Sigmoid colon (tissue), 7 donors: ENCODE measurements at places on chromosomes 1 and 21.
A peak's percentile ranks its signal among the peaks of the same experiment; 100 is the strongest.

- no peaks in the 10 kb centered on the region for H3K27me3 ChIP-seq
- no peak overlapping the region for H3K27ac ChIP-seq
- H3K4me3 ChIP-seq = no peak overlapping the region
- no peaks in the 10 kb centered on the region for H3K4me1 ChIP-seq
- no peaks in the 10 kb centered on the region for H3K36me3 ChIP-seq
- no peak for DNase-seq
Observed at GRCh38 chr1:72521659-72522058, 239.3 kb upstream of the NEGR1 start.

GRCh38 chr1:46013581-46013980, 118.8 kb downstream of the PIK3R3 start:
- H3K27me3 ChIP-seq = no peaks in the 10 kb centered on the region
- H3K4me1 ChIP-seq = no peaks in the 10 kb centered on the region
- no peak overlapping the region for H3K27ac ChIP-seq
- peaks cover 41% of the 10 kb centered on the region for H3K36me3 ChIP-seq
- no peak for DNase-seq

DNA sequence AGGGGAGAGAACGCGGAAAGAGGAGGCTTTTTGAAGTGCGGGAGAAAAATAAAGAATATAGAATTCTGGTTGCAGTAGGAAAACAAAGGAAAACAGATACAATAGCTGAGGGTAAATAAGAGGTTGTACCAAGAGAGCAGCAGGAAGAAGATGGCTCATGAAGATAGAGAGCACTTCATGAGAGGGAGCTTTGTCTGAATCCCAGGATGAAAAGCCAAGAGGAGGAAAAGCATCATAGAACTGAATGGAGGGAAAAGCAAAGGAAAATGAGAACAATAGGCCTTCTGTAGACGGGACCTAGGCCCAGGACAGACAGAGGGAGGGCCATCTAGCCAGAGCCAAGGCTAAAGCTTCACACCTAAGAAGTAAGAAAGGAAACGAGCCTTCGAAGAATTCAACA, 49.5 kb downstream of the ATP6V1G3 start:
- no peak overlapping the region for H3K27ac ChIP-seq
- H3K27me3 ChIP-seq = no peaks in the 10 kb centered on the region
- no peak overlapping the region for H3K4me3 ChIP-seq
- H3K36me3 ChIP-seq = no peaks in the 10 kb centered on the region
- peaks cover 4% of the 10 kb centered on the region for H3K4me1 ChIP-seq
- no peak for DNase-seq

DNA sequence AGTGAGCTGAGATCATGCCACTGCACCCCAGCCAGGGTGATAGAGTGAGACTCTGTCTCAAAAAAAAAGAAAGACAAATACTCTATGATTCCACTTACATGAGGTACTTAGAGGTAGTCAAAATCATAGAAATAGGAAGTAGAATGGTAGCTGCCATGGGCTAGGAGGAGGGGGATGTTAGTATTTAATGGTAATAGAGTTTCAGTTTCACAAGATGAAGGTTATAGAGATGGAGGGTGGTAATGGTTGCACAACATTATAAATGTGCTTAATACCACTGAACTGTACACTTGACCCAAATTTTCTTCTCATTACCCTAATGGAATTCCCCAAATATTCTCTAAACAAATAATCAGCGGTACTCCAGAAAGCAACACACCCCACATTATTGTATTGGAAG, 12.8 kb downstream of the EIF2B3 start:
- no peaks in the 10 kb centered on the region for H3K27me3 ChIP-seq
- H3K36me3 ChIP-seq = peaks cover 59% of the 10 kb centered on the region
- no peak for DNase-seq
- H3K27ac ChIP-seq = no peak overlapping the region
- no peak overlapping the region for H3K4me3 ChIP-seq

GRCh38 chr1:203744075-203744972, 20.7 kb upstream of the LAX1 start:
- H3K4me1 ChIP-seq = peaks cover 17% of the 10 kb centered on the region
- H3K36me3 ChIP-seq = peaks cover 10% of the 10 kb centered on the region
- no peaks in the 10 kb centered on the region for H3K27me3 ChIP-seq

GRCh38 chr1:223188618-223189356, 45.7 kb upstream of the TLR5 start:
- DNase-seq = no peak
- H3K27ac ChIP-seq = no peak overlapping the region
- no peaks in the 10 kb centered on the region for H3K27me3 ChIP-seq
- no peaks in the 10 kb centered on the region for H3K4me1 ChIP-seq

- H3K27me3 ChIP-seq = no peaks in the 10 kb centered on the region
- no peaks in the 10 kb centered on the region for H3K4me1 ChIP-seq
- DNase-seq = no peak
- no peak overlapping the region for H3K4me3 ChIP-seq
Observed at GRCh38 chr21:27246741-27247140, 279.9 kb upstream of the ADAMTS5 start.

DNA sequence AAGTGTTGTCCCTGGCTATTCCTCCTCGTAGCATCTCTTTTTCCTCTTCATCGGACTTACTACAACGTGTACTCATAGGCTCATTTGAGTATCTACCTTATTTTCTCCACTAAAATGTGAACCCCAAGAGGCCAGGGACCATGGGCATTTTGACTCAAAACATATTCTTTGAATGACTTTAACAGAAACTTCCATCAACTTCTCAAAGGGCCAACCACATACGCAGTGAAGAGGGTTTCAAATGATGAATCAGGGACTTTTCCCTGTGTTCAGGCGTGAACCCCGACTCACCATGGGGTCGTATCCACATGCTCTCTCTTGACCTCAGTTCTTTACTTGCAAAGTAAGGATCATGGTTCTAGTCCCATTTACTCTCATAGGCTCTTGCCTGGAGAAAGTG, 20.2 kb upstream of the GPR137B start:
- H3K27me3 ChIP-seq = no peaks in the 10 kb centered on the region
- H3K4me3 ChIP-seq = no peak overlapping the region
- no peaks in the 10 kb centered on the region for H3K36me3 ChIP-seq
- H3K27ac ChIP-seq = no peak overlapping the region

DNA sequence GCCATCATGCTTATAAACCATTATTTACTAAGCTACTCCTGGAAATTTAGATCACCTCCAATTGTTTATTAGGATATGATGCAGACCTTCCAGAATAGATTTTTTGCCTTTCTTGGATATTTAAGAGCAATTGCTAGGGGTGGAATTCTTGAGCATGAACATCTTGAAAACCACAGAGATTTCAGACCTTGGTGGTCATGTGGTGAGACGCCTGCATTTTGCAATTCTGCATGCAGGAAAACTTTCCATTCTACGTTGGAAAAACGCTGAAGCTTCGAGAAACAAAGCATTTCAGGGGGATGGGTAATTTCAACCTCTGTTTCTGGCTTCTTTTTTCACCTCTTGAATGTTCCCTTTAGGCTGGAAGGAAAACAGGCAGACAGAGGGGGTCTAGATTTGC, 596.3 kb downstream of the KIF26B start:
- H3K27me3 ChIP-seq = no peaks in the 10 kb centered on the region
- no peak overlapping the region for H3K27ac ChIP-seq
- no peak for DNase-seq
- no peaks in the 10 kb centered on the region for H3K4me1 ChIP-seq
- H3K36me3 ChIP-seq = no peaks in the 10 kb centered on the region

DNA sequence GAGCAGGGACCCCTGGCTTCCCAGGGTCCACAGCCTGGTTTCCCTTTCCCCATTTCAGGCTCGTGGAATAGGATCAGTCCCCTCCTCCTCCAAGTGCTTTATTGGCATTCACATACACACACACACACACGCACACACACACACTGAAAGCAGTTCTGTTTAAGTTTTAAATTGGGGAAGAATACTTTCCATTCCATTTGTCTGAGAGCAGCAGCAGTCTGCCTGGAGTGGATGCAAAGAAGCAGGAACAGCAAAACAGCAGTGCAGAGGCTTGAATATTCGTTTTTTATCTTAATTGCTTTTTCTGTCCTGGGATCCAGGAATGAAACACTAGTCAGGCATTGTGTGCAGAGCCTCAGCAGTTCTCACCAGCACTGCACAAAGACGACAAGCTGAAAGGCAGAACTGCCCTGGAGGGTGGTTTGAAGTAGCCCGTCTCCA, 7.1 kb downstream of the CYB561D1 start:
- H3K27me3 ChIP-seq = no peaks in the 10 kb centered on the region
- H3K4me3 ChIP-seq = no peak overlapping the region
- H3K27ac ChIP-seq = peak overlapping the region; percentile 81

- no peak overlapping the region for H3K4me3 ChIP-seq
- DNase-seq = no peak
- H3K27me3 ChIP-seq = no peaks in the 10 kb centered on the region
- no peaks in the 10 kb centered on the region for H3K4me1 ChIP-seq
Observed at GRCh38 chr1:169949139-169949538, 55.4 kb upstream of the SCYL3 start.

- H3K4me3 ChIP-seq = no peak overlapping the region
- no peaks in the 10 kb centered on the region for H3K36me3 ChIP-seq
- no peak overlapping the region for H3K27ac ChIP-seq
- DNase-seq = no peak
- no peaks in the 10 kb centered on the region for H3K27me3 ChIP-seq
- no peaks in the 10 kb centered on the region for H3K4me1 ChIP-seq
Observed at GRCh38 chr1:179663810-179664209, 72.2 kb downstream of the TDRD5 start.

GRCh38 chr1:61077676-61078541, 4.5 kb upstream of the NFIA start:
- H3K4me1 ChIP-seq = peaks cover 46% of the 10 kb centered on the region
- H3K4me3 ChIP-seq = peak overlapping the region; percentile 59
- peak; percentile 95 for DNase-seq
- H3K36me3 ChIP-seq = no peaks in the 10 kb centered on the region
- no peaks in the 10 kb centered on the region for H3K27me3 ChIP-seq
- H3K27ac ChIP-seq = peak overlapping the region; percentile 97

DNA sequence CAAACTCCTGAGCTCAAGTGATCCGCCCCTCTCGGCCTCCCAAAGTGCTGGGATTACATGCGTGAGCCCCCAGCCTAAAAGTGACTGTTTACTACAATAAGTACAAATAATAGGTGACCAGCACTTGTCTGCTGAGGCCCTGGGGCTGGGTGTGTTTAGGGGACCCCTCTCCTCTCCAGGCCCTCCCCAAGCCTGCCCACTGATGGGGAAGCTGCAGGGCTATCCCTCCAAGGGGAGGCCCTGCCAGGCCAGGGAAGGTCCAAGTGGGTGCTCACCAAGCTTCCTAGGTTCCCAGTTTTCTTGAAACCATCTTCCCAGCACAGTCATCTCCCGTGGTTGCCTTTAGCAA, 60.7 kb downstream of the H3-3A start:
- H3K27ac ChIP-seq = no peak overlapping the region
- H3K36me3 ChIP-seq = no peaks in the 10 kb centered on the region
- no peak for DNase-seq
- no peak overlapping the region for H3K4me3 ChIP-seq
- H3K4me1 ChIP-seq = peaks cover 19% of the 10 kb centered on the region
- no peaks in the 10 kb centered on the region for H3K27me3 ChIP-seq

- H3K4me1 ChIP-seq = no peaks in the 10 kb centered on the region
- no peak overlapping the region for H3K27ac ChIP-seq
- H3K27me3 ChIP-seq = no peaks in the 10 kb centered on the region
- H3K4me3 ChIP-seq = no peak overlapping the region
- DNase-seq = no peak
- H3K36me3 ChIP-seq = no peaks in the 10 kb centered on the region
Observed at GRCh38 chr1:63124666-63125191, 197.6 kb upstream of the FOXD3 start.

DNA sequence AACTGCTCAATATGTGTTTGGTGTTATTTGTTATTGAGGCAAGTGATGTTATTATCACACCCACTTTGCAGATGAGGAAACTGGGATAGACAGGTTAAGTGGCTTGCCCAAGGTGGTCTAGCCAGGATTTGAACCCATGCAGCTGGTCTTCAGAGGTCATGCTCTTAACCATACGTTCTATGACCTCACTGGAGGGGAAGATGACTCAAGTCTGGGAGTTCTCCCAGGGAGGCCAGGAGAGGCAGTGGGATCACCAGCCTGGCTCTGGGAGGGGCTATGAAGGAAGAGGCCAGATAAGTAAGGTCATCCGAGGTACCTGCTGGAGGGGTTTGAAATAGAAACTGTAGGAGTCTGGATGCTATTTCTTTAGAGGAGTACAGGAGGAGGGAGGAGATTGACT, 95.3 kb downstream of the NAV1 start:
- peaks cover 17% of the 10 kb centered on the region for H3K4me1 ChIP-seq
- no peak overlapping the region for H3K27ac ChIP-seq
- no peak overlapping the region for H3K4me3 ChIP-seq
- H3K36me3 ChIP-seq = no peaks in the 10 kb centered on the region
- H3K27me3 ChIP-seq = no peaks in the 10 kb centered on the region

DNA sequence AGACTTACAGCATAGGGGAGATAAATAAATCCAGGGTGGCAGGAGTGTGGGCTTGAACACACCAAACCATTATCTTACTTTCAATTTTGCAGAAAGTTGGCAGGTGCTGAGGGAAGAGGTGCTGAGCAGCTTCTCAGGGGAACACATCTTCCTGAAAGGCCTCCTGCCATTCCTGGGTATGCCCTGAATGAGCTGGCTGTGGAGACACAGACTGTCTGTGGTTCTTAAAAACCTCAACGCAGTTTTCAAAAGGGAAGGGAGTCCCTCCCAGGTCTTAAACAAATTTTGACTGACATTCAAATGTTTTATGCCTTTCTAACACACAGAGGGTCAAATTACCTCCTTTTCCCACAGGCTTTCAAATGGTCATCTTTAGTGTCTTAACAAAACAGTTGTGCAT, 166.9 kb downstream of the TNFSF18 start:
- H3K27me3 ChIP-seq = no peaks in the 10 kb centered on the region
- H3K27ac ChIP-seq = no peak overlapping the region
- no peak for DNase-seq
- H3K36me3 ChIP-seq = no peaks in the 10 kb centered on the region
- no peak overlapping the region for H3K4me3 ChIP-seq

DNA sequence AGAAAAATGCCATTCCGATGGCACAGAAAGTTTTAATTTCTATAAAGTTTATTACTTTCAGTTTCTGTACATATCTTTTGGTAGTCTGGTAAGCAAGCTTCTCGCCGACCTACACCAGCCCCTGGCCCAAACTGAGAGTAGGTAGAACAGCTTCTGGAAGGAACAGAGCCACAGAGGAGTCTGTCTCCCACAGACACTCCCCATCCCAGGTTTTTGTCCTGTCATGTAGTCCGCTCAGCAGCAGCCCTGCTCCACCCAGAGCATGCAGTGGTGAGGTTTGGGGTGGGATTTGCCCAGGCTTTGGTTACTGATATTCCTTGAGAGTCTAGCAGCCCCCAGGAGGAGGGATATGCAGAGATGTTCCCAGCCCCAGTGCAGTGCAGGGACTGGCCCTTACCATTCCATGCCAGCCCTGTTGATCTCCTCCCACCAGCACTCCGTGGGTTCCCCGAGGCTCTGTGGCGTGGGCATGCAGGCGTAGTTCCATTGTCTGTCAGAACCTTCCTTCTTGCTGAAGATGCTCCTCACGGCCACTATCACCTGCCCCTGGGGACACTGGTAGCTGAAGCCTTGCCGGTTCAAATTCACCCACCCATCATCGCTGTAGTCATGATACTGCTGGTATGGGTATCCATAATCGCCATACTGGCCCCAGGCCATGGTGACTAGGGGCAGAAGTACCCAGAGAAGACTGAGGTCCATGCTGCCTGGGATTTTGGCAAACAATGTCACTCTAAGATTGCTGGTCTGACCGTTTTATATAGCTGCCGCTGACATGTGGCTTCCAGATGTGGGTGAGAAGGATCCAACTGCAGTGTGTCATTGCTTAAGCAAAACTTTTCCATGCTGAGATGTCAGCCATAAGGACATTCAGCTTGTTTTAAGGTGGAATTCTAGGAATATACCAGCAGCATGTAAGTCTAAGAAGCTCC, at the start of gene DPT:
TSS of gene DPT (minus strand) at position 734 of the 932 bp plus-strand sequence. CDS start at position 702, 32 bp downstream.
- H3K27me3 ChIP-seq = no peaks in the 10 kb centered on the region
- H3K4me3 ChIP-seq = peak within 1 kb of the TSS; percentile 44
- H3K4me1 ChIP-seq = peaks cover 8% of the 10 kb centered on the region
